ENCODE measurements at places on chromosomes 4 and X. TPM values are rescaled to one million over a fixed set of nuclear protein-coding genes. Genes with fewer than 3 reads are reported as not detected.
A peak's percentile ranks its signal among the peaks of the same experiment; 100 is the strongest.

The SPINK2 gene
- total RNA-seq = not detected

The REPS2 gene
- 18.5 TPM for total RNA-seq

The MAGIX gene
- 6.7 TPM for total RNA-seq

The S100G gene
- total RNA-seq = not detected

DNA sequence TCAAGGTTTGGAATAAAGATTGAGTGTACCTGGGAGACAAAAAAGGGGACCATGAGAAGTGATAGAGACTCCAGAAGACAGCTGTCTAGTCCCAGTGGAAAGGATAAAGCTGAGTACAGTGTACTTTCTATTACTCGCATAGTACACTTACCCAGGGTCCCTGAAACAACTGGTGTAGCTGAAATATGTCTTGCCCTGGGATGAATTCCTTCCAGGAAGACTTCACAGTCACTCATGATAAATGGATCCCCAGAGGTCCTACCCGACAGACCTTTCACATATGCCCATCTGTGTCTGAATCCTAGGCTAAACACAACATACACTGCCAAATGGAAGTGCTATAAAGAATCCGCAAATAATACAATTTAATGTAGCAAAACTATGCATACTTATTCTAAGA is 48.2 kb upstream of the SPANXN1 start:
- H3K4me1 ChIP-seq = no peaks in the 10 kb centered on the region
- no peaks in the 10 kb centered on the region for H3K36me3 ChIP-seq
- H3K27ac ChIP-seq = no peak overlapping the region

DNA sequence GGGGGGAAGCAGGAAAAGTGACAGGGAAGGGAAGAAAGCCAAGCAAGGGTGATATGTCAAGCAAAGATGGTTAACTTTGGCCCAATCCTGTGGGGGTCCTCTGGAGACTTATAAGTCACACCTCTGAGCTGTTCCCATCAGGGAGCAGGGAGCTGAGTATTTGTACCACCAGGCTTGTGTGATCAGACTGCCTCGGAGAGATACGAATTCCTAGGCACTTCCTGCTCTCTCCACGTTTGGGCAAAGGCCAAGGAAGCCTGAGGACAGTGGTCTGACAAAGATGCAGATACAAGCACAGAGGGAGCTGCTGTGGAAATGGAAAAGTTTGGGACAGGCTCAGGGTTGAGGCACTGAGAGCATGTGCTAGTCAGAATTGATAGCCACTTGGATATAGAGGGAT is 10.4 kb upstream of the PPP3CA start:
- no peak overlapping the region for H3K4me3 ChIP-seq
- H3K27ac ChIP-seq = no peak overlapping the region
- no peaks in the 10 kb centered on the region for H3K36me3 ChIP-seq
- no peak for DNase-seq

GRCh38 chrX:154402622-154403127 is 4.5 kb downstream of the RPL10 start:
- H3K36me3 ChIP-seq = peaks cover 27% of the 10 kb centered on the region
- H3K4me3 ChIP-seq = no peak overlapping the region
- DNase-seq = no peak
- peaks cover 14% of the 10 kb centered on the region for H3K4me1 ChIP-seq

DNA sequence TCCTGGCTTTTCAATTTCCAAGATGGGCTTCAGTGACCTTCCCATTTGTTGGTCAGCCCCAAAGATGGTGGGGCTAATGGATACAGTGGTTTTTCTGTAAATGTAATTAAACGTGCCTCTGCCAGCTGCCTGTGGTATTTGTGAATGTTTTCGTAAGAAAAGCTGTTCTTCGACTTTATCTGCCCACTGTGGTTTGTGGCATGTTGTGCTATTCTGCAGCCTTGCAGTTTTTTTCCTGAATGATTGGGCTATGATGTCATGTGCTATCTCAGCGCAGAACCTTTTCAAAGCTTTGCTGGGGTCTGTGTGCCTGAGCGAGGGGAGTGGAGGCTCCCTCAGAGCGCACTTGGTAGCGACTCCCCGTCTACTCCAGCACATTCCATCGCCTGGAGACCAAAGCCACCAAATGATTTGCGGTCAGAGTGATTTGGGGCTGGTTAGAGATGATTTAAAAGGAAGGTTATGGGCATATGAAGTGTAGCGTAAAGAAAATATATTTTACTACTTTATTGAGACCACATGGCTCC is 137.5 kb downstream of the PALLD start:
- H3K4me1 ChIP-seq = peaks cover 23% of the 10 kb centered on the region
- H3K27me3 ChIP-seq = no peaks in the 10 kb centered on the region

- no peak overlapping the region for H3K27ac ChIP-seq
- no peak for DNase-seq
- no peak overlapping the region for H3K4me3 ChIP-seq
Measured at GRCh38 chr4:184387351-184387750, 87.0 kb downstream of the IRF2 start.

GRCh38 chr4:67051000-67051789 is 494.1 kb downstream of the CENPC start:
- H3K27ac ChIP-seq = no peak overlapping the region
- no peaks in the 10 kb centered on the region for H3K4me1 ChIP-seq
- H3K4me3 ChIP-seq = no peak overlapping the region
- DNase-seq = no peak

DNA sequence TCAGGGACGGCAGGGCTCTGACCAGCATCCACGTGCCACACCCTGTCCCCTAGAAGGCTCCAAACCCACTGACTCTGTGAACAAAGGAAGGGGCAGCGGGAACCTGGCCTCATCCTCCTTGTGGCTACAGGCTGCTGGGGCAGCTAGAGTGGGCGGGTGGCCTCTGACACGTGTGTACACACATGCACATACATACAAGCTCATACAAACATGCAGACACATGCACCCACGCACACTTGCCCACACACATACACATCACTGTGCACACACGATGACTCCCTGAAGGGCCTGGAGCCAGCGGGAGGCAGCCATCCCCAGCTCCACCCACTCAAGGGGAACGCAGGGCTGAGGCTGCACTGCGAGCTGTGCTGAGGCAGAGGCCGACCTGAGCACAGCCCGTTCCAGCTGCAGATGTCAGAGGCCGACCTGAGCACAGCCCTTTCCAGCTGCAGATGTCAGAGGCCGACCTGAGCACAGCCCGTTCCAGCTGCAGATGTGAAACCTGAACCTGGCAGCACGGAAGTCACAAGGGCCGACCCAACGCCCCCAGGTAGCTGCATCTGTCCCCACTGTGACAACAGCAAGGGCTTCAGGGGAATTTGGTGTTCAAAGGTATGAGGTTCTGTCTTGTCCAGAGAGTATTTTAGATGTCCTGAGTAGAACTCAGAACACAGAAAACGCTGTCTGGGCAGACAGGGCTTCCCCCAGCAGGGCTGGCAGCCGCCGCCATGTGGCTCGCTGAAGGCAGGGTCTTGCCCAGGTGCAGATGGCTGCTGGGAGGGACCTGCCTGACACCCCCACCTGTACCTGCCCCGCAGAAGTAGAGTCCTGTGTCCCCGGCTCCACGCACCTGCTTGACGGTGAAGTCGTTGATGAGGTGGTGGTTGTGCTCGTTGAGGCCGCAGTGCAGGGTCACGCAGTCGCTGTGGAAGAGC is 33.5 kb downstream of the CTBP1 start:
- peak overlapping the region; percentile 77 for H3K27ac ChIP-seq
- peaks cover 70% of the 10 kb centered on the region for H3K36me3 ChIP-seq
- H3K27me3 ChIP-seq = no peaks in the 10 kb centered on the region
- peaks cover 65% of the 10 kb centered on the region for H3K4me1 ChIP-seq

DNA sequence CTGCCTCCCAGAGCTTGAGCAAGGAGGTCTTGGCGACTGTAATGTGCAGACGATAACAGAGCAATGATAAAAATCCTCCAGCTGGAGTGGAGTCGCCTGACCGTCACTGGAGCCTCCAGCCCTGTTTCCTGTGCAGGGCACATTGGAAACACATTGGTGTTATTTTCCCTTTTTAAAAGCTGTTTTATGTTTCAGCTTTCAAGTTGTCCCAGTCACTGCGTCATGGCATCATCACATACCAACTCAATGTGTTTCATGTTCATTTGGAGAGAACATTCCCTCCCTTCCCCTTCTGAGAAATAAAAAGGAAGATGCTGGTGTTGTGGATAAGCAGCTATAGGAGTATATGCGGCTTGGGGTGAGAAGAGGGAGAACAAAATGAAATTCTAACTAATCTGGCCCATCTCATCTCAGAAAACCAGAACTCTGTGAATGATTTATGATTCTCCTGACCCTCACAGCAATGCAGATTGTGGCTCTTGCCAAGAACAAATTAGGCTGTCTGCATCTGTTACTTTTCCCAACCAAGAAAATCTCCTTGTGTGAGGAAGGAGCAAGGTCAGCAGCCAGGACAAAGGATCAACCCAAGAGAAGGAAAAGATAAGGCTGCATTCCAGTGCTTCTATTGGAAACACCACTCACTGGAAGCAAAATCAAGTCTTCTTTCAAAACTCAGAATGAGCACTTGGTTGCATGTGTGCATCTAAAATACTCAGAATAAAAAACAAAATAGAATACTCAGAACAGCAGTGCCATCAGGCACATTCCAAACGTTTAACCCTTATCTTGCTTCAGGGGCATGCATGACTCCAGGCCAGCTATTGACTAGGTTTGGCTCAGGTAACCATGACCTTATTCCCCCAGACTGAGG is 134.4 kb downstream of the RASL11B start:
- H3K4me3 ChIP-seq = no peak overlapping the region
- peak overlapping the region; percentile 66 for H3K27ac ChIP-seq
- no peaks in the 10 kb centered on the region for H3K36me3 ChIP-seq
- no peak for DNase-seq

DNA sequence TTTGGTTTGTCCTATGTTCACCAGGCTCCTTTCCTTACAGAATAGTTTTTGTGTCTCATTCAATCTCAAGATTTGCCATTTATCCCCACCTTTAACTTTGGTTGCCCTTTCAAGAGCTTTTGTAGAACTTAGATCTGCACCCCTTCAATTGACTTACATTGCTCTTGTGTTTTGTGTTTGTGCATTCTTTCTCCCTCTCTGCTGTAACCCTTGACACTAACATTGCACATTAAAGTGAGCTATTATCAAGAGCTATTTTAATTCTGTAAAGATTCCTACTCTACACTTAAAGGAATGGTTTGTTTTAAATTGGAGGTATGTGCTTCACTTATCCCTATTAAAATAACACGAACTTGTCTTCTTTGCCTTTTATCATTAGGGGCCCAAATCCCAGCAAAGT is 65.3 kb downstream of the CDS1 start:
- no peak overlapping the region for H3K27ac ChIP-seq
- H3K27me3 ChIP-seq = no peaks in the 10 kb centered on the region
- H3K4me3 ChIP-seq = no peak overlapping the region

GRCh38 chr4:76968937-76969336 is 19.4 kb downstream of the SEPTIN11 start:
- no peaks in the 10 kb centered on the region for H3K27me3 ChIP-seq
- no peaks in the 10 kb centered on the region for H3K36me3 ChIP-seq
- no peaks in the 10 kb centered on the region for H3K4me1 ChIP-seq
- H3K27ac ChIP-seq = no peak overlapping the region
